Fibroblast of the conjunctiva (primary cell): ENCODE measurements at places on chromosomes 6 and 20.

DNA sequence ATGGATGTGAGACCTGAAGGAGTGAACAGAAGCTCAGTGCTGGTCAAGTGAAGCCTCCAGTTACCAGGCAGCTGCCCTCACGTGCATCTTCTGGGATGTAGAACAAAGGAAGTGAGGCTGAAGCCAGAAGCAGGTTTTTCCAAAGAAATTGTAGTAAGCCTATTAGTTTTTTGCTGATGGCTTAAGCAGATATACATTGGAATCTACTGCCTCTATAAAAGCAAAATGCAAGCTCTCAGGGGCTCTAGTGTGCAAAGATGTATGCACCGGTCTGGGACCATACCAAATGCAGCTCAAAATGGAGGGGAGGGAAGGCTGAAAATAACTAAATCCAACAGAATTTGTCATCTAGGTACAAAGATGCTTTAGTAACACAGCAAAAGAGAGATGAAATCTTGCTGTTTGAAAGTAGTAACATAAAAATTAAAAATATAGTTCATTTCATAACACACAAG lies 77.0 kb downstream of the DTNBP1 start:
- DNase-seq = no peak

GRCh38 chr20:36860811-36861624 lies 14.9 kb upstream of the TLDC2 start:
- DNase-seq = no peak

DNA sequence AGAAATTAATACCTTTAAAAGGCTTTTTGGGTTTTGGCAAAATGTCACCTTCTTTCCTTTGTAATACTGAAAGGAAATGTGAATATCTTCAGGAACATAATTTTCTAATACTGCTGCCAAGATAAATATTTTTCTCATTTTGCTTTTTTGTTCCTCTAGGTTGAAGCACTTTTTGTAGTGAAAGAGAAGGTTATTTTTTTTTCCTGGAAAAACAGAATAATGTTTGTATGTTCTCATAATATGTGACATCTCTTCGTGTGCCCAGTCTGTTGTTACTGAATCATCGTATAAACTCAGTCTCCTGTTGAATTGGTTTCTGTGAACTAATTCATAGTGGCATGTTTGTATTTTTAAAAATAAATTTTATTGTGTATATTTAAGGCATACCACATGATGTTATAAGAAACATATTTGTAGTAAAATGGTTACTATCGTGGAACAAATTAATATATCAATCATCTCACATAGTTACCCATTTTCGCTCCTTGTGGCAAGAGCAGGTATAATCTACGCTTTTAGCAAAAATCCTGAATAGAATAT lies 74.4 kb downstream of the SH3BGRL2 start:
- no peak for DNase-seq

GRCh38 chr6:135188718-135189117 lies 7.6 kb downstream of the MYB start:
- no peak for DNase-seq

DNA sequence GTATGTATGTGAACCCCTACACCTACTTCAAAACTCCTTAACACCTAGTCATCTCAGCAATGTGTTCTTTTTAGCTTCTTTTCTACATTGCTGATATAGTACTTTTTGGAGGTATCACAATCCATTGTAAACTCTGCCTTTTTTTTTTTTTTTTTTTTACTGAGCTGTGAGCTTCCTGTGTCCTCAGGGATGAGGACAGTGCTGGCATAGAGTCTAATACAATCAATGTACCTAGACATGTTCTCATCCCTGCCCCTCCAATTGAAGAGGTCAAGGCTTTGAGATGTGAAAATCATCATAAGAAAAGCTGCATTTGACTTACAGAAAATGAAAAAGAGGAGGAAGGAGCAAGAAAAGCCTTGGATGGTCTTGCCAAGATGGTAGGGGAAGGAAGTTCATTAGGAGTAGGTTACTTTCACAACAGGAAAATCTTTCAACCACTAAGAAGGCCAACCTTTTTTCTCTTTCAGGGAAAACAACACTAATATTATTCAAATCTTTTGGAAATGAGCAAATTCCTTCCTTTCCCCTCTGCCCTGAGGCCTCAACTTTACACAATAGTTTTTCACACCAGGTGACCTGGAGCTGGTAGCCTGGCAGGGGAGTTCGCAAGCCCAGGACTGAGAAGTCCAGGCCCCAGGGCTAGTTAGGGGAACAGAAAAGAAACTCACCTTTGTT lies 2.8 kb upstream of the JARID2 start:
- DNase-seq = no peak

DNA sequence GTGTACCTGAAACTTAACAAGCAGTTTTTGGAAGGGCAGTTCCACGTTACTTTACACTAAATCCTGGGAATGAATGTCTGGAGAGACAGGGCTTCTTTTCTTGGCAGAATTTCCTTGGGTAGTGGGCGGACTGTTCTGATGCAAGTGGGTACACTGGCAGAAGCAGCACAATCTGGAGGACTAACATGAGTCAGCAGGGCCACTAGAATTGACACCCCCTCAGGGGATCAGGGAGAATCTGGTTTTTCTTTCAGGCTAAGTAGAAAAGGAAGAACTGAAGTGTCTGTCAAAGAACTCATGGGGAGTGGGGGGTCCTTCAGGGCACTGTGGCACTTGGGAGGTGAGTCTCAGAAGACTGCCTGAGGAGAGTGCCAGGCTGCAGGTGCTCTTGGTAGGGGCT lies 34.6 kb downstream of the PANK2 start:
- DNase-seq = no peak

GRCh38 chr20:16205507-16205906 lies 367.7 kb downstream of the KIF16B start:
- DNase-seq = no peak

DNA sequence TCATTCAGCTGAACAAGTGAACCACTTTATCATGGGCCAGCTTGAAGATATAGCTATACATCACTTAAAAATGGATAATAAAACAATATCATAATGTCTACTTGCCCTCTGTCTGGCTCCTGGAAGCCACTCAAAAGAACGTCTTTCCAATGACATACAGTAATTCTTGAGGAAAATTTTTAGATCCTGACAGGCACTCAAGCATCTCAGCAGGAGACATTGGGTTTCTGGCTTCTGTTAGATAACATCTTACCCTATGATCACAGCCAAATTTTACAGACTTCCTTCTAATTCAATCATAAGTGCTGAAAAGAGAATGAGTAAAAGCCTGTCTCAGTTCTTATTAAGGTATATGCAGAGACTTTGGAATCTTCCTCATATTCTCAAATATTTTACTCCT lies 330 bp downstream of the CGA start:
- no peak for DNase-seq

DNA sequence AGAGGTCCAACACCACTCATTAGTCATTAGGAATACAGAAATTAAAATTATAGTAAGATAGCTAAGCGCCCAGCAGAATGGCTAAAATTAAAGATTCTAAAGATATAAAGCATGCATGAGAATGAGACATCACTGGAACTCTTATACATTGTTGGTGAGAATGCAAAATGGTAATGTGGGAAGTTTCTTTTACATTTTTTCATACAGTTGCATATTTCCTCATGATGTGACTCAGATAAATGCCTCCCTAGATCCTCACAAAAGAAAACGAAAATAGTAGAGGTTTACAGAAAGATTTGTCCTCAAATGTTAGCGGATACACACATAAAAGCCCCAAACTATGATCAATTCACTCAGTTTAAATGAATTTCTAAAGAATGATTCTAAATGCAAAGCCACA lies 633.7 kb upstream of the GJE1 start:
- DNase-seq = no peak

- no peak for DNase-seq
Observed at GRCh38 chr6:90870561-90870960, 283.7 kb upstream of the MAP3K7 start.

- DNase-seq = no peak
Observed at GRCh38 chr20:37259031-37259430, 2.6 kb downstream of the GHRH start.

- DNase-seq = no peak
Observed at GRCh38 chr6:109897025-109897424, 81.1 kb upstream of the GPR6 start.

DNA sequence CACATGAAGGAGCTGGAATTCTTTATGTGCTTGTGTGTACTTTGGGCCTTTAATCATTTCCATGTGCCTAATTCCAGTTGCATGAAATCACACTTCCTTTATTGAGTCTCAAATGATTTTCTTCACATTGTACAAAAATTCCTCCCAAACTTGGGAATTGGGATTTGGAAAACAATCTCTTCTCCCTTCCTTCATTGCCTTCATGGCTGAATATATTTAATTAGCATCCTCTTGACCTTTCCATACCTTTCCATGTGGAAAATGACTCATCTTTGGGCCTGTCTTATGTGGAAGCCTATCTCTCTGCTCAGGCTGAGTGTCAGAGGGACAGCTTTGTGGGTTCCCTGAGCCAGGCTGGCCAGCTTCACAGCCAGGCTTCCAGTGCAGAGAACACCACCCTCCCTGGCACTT lies 33.0 kb upstream of the CDH4 start:
- DNase-seq = peak; percentile 28

GRCh38 chr6:130755368-130756034 lies 71.7 kb upstream of the SMLR1 start:
- DNase-seq = no peak

GRCh38 chr6:140821196-140821595 lies 1311.5 kb upstream of the GJE1 start:
- DNase-seq = no peak

DNA sequence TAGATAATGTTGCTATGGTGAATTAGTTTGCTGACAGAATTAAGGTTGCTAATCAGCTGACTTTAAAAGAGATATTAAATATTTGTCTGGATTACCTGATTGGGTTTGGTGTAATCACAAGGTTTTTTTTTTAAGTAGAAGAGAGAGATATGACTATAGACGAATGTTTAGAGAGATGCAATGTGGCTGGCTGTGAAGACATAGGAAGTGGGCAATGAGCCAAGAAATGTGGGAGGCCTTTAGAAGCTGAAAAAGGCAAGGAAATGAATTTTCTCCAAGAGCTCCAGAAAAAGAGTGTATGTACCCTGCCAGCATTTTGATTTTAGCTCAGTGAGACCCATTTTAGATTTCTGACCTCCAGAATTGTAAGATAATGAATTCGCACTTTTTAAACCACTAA lies 598.3 kb downstream of the PKHD1 start:
- DNase-seq = no peak

- no peak for DNase-seq
Observed at GRCh38 chr6:142236691-142237090, 65.1 kb upstream of the ADGRG6 start.

DNA sequence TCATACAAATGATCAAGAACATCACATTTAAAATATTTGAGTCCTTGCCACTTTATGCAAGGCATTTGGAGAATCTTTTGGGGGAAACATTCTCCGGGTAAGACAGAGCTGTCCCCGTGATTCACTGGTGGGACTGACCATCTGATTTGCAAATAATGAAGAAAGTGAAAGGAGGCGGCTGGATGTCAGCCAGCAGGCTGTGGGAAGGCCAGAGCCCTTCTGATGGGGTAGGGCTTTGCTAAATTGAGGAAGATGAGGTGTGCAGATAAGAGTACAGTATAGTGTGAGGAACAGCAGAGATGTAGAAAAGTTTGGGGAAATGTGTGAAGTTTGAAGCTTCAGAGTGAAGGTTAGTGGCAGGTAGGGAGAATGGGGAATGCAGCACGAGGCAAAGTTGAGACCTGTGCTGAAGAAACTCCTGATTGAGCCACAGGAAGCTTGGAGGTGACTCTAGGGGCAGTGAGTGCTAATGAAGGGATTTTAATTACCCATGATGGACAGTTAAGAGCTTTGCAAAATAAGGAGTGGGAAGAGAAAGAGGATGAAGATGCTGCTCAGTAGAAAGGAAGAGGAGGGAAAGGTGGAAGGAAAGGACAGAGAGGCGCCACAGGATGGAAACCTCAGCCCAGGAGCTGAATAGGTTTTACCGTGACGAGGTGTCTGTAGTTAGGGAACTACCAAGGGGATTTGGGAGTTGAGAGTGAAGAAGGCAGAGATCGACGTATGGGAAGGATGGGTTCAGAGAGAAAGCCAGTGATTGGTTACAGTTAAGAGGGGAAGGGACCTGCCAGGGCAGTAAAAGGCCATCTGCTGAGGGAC lies 68.7 kb downstream of the SNX9 start:
- no peak for DNase-seq

GRCh38 chr20:2311329-2311728 lies 15.5 kb downstream of the TGM3 start:
- DNase-seq = no peak

DNA sequence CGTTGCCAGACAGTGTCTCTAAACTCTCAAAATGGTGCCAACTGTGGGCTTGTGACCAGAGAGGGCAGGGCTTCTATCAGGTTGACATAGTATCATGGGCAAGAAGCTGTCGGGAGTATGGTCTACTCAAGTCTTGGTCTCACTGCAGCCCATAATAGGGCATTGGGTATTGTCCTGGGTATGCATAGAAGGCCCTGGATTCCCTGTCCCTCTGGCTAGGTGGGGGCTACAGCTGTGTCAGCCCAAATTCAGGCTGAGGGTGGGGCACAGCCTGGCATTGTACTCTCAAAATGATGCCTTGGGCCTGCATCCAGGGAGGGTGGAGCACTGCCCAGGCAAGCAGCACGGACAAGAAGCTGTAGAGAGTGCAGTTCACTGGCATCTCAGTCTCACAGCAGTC lies 408.8 kb upstream of the MAN1A1 start:
- no peak for DNase-seq

- DNase-seq = no peak
Observed at GRCh38 chr6:6405031-6405430, 84.6 kb upstream of the F13A1 start.

DNA sequence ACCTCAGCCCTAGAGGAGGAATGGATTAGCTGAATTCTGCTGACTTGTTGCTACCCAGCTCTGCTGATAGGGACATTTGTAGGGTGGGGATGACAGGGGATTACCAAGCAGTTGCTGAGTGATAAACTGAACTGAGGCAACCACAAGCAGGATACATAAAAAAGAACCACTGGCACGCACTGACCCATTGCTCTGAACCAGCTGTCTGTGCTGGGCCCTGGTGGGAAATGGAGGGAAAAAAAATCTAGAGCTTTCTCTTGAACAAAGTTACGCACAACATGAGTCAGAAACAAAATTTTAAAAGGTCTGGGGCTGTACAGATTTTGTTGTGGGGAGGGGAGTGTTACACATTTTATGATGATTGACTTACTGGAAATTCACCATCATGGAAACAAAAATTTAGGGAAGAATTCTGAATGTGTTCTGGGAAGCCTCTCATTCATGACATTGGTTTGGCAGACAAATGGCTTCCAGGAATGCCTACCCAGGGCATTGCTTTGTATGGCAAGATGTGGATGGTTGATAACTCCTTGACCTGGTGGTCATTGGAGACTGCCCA lies 37.7 kb downstream of the FOXO3 start:
- no peak for DNase-seq
